ENCODE measurements at places on chromosomes 16 and 17.

DNA sequence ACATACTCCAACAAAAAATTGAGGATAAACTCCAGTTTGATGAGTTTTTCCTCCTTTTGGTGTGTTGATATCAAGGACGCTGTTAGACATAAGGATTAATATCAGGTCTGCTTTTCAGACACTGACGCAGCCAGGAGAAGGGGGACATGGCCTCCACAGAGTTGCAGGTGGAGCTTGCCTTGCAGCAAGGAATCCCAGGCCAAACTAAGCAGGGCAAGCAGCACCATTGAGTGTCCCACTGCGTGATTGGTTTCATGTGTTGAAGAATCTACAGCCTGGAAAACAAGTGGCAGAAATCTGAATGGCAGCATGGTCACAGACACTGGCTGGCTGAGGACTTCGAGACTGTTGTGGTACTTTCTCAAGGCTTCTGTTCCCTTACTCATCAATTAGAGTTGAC lies 777.6 kb downstream of the KCNJ18 start:
- no peak overlapping the region for H3K27ac ChIP-seq
- H3K4me1 ChIP-seq: no peaks in the 10 kb centered on the region
- H3K36me3 ChIP-seq: no peaks in the 10 kb centered on the region
- H3K4me3 ChIP-seq: no peak overlapping the region
- no peak for DNase-seq

DNA sequence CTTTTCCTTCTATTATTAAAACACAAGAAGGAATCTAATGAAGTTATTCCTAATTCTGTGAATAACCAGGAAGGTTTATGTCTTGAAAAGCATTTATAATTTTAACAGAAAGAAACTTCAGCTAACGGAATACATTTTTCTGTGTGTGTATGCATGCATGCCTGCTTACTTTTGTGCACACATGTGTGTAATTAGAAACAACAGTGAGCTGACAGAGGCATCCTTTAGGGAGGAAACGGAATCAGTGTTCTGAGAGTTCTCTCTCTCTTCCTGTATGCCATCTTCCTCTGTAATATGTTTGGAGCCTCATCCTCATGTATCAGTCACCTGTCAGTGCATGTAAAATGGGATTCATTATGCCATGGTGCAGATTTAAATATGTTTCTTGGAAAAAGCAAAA lies 107.0 kb downstream of the MAP2K4 start:
- H3K36me3 ChIP-seq: peaks cover 97% of the 10 kb centered on the region
- H3K4me3 ChIP-seq: no peak overlapping the region
- H3K4me1 ChIP-seq: no peaks in the 10 kb centered on the region
- DNase-seq: no peak
- no peaks in the 10 kb centered on the region for H3K27me3 ChIP-seq

GRCh38 chr17:65147955-65148354 lies 10.8 kb downstream of the RGS9 start:
- DNase-seq: no peak
- H3K4me3 ChIP-seq: no peak overlapping the region
- peaks cover 7% of the 10 kb centered on the region for H3K27me3 ChIP-seq
- H3K4me1 ChIP-seq: no peaks in the 10 kb centered on the region

DNA sequence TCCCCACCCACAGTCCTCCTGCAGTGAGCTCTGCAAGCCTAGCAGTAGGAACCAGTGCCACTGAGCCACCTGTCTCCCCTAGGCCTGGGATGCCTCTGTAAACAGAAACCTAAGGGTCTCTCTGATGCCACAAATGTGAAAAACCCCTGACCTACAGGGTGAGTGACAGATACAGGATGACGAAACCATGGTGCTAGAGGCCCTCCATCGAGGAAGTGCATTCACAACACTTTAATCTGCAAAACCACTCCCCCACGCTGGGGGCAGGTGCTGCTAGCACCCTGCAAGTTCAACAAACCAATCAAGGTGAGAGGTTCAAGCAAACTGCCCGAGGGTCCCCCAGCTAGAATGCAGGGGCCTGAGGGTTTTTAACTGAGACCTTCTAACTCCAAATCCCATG lies 59.5 kb downstream of the CDYL2 start:
- peaks cover 14% of the 10 kb centered on the region for H3K36me3 ChIP-seq
- no peak overlapping the region for H3K27ac ChIP-seq
- H3K27me3 ChIP-seq: no peaks in the 10 kb centered on the region
- DNase-seq: no peak
- H3K4me1 ChIP-seq: peaks cover 39% of the 10 kb centered on the region

DNA sequence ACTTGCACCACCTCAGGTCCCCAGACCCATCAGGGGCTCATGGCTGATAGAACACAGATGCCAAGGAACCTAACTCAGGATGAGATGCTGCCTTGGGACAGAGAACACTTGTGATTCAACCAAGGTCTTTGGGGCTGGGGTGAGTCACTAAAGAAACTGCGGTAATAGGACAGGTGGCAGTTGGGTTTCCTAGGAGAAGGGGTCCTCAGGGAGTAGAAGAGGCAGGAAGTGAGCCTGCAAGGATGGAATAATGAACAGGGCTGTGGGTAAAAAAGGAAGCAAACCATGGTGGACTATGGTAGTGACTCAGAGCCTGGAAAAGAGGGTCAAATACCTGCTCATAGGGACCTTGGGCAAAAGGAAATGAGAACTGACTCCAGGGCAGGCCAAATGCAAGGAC lies 6.5 kb upstream of the PNPO start:
- peak overlapping the region; percentile 68 for H3K27ac ChIP-seq
- H3K36me3 ChIP-seq: peaks cover 11% of the 10 kb centered on the region
- peaks cover 13% of the 10 kb centered on the region for H3K4me1 ChIP-seq
- no peaks in the 10 kb centered on the region for H3K27me3 ChIP-seq
- no peak for DNase-seq
- H3K4me3 ChIP-seq: no peak overlapping the region

- no peaks in the 10 kb centered on the region for H3K4me1 ChIP-seq
- H3K4me3 ChIP-seq: no peak overlapping the region
- H3K36me3 ChIP-seq: no peaks in the 10 kb centered on the region
- DNase-seq: no peak
- peaks cover 18% of the 10 kb centered on the region for H3K27me3 ChIP-seq
These were observed 7.8 kb downstream of the KRT28 start for GRCh38 chr17:40791787-40792436.

DNA sequence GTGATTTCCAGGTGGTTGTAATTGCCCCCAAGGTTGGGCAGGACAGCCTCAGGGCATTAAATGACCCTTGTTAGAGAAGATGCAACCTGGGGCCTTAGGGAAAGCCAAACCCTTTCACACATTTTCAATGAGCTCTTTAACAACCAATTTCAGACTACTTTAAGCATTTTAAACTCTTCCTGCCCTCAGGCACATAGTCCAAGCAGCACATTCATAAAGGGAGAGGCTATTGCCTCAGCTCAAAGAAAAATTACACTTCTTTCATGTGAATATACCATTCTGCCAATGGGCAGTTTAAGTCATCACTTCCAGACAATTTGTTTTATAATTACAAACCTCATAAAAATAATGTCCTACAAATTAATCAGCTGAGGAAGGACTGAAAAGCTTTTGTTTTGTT lies 544.5 kb downstream of the NPIPA7 start:
- H3K27ac ChIP-seq: no peak overlapping the region
- peaks cover 5% of the 10 kb centered on the region for H3K27me3 ChIP-seq
- DNase-seq: no peak
- no peaks in the 10 kb centered on the region for H3K4me1 ChIP-seq

- H3K4me1 ChIP-seq: peaks cover 30% of the 10 kb centered on the region
- H3K27me3 ChIP-seq: peaks cover 5% of the 10 kb centered on the region
- H3K4me3 ChIP-seq: no peak overlapping the region
- H3K27ac ChIP-seq: no peak overlapping the region
- DNase-seq: peak; percentile 57
- no peaks in the 10 kb centered on the region for H3K36me3 ChIP-seq
These were observed 6.4 kb upstream of the GGT6 start for GRCh38 chr17:4566785-4567184.

DNA sequence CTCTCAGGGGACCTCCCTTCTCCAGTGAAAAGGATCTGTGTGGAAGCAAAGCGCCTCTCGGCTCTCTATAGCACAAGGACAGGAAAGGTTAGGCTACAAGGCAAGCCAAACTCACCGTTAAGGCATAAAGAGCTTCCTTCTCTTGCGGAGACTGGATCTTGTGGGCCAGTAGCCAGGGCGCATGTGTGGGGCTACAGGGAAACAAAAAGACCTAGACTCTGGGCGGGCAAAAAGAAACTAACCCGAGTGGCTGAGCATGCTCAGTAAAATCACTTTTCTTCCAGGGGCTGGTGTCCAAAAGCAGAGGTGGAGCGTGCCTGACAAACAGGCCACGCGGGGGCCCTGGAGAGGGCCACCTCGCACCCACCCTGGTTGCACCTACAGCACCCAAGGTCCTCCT lies 16.1 kb downstream of the GGA2 start:
- peaks cover 79% of the 10 kb centered on the region for H3K36me3 ChIP-seq
- H3K4me3 ChIP-seq: no peak overlapping the region
- DNase-seq: no peak
- H3K27ac ChIP-seq: peak overlapping the region; percentile 59

- H3K27me3 ChIP-seq: peaks cover 16% of the 10 kb centered on the region
- no peak overlapping the region for H3K4me3 ChIP-seq
- H3K36me3 ChIP-seq: no peaks in the 10 kb centered on the region
- no peak overlapping the region for H3K27ac ChIP-seq
These were observed 2.2 kb downstream of the LDHD start for GRCh38 chr16:75114179-75114945.

- no peak overlapping the region for H3K4me3 ChIP-seq
- peaks cover 57% of the 10 kb centered on the region for H3K36me3 ChIP-seq
- peak overlapping the region; percentile 15 for H3K27ac ChIP-seq
- no peaks in the 10 kb centered on the region for H3K27me3 ChIP-seq
These were observed 37.1 kb downstream of the CDRT15 start for GRCh38 chr17:14199601-14200000.

- DNase-seq: no peak
- H3K27me3 ChIP-seq: no peaks in the 10 kb centered on the region
- no peaks in the 10 kb centered on the region for H3K4me1 ChIP-seq
- no peak overlapping the region for H3K27ac ChIP-seq
- no peaks in the 10 kb centered on the region for H3K36me3 ChIP-seq
These were observed 115.9 kb upstream of the RBFOX1 start for GRCh38 chr16:7216719-7217118.

- DNase-seq: no peak
- no peaks in the 10 kb centered on the region for H3K4me1 ChIP-seq
- H3K4me3 ChIP-seq: no peak overlapping the region
- H3K36me3 ChIP-seq: no peaks in the 10 kb centered on the region
- H3K27ac ChIP-seq: no peak overlapping the region
- H3K27me3 ChIP-seq: peaks cover 9% of the 10 kb centered on the region
These were observed 108.9 kb upstream of the IRX5 start for GRCh38 chr16:54821731-54822130.

Data from activated T-cell treated with anti-CD3 and anti-CD28 coated beads, Interleukin-2, amount 50 U/mL, for 24 hours (primary cell).